ENCODE measurements at places on chromosomes 2 and 18.

GRCh38 chr2:223026357-223027110 is 25.5 kb upstream of the KCNE4 start:
- DNase-seq, result peak; percentile 71

- DNase-seq, result peak; percentile 26
Measured at GRCh38 chr2:190959911-190960788, 53.8 kb downstream of the STAT1 start.

DNA sequence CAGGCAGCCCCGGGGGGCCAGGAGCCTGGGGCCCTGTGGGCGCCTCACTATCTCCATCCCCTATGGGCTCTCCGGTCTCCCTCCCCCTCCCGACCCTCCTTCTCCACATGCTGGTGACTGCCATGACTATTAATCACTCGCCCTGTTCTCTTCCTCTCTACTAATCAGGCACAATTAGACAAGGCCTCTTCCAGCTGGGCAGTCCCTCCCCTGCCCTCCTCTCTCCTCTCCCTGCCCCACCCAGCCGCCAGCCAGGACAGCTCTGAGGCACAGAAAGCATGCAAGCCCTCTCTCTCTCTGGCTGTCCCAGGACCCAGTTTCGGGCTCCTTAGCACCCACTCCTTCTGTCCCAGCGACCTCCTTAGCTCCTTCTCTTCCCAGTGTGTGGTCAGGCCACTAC is 5.8 kb downstream of the ASIC4 start:
- DNase-seq, result no peak

DNA sequence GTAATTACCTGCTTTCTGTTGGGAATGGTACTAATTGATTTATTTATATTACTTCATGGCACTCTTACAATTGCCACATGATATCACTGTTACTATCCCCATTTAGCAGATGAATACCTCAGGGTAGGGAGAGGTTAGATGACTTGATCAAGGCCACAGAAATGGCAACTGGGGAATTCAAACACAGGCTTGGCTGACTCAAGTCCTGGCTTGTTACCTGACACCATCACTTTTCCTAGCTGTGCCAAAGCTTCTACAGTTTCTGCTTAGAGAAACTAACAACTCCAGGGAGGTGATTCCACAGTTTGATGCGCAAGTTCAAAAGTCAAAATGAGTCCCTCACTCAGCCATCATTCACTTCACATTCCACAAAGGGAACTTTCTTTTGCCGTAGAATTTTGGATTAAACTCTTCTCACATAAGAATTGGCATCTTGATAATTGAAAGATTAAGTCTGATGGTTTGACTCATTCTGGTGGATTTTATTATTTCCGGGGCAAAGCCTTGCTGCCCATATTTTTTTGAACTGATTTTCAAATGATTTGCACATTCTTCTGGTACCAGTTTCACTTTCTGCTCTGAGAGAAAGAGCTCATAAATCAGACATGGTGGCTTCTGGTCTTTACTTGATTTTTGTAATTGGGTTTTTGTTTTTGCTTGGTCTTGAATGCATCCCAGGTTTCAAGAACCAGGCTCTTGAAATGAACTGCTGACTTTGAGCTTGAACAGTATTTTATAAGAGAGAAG is 656.8 kb downstream of the BCL11A start:
- no peak for DNase-seq

DNA sequence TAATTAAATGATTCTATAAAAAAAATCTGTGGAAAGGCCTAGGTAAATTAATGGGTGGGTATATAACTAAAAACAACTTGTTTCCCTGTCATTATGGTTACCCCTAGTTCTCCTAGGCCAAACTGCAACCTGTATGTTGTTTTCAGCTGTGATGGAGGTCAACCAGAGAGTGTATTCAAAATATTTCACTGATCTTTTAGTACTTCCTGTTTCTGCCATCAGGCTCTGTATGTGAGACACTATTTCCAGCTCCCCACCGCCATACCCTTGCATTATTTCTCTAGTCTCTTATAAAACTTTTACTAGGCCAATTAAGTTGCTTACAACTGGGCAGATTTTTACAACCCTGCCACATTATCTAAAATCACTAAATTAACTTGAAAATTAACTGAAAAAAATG is 21.0 kb upstream of the CDKL4 start:
- DNase-seq, result no peak

DNA sequence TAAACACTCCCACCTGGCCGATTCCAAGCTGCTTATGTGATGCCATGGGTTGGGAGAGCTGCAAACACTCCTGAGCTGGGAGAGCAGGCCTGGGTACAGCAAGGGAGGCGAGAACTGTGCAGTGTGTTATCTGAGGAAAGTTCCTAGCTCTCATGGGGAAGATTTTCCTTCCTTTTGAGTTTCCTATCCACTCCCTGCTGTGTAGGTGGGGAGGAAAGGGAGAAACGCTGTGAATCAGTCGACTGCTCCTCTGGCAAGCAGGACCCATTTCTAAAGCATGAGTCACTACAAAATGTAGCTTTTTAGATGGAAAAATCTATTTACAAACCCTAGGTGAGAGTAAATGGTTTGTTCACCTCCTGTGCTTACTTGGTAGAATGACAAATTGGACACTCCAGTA is 80.4 kb downstream of the SH3RF3 start:
- peak; percentile 76 for DNase-seq

DNA sequence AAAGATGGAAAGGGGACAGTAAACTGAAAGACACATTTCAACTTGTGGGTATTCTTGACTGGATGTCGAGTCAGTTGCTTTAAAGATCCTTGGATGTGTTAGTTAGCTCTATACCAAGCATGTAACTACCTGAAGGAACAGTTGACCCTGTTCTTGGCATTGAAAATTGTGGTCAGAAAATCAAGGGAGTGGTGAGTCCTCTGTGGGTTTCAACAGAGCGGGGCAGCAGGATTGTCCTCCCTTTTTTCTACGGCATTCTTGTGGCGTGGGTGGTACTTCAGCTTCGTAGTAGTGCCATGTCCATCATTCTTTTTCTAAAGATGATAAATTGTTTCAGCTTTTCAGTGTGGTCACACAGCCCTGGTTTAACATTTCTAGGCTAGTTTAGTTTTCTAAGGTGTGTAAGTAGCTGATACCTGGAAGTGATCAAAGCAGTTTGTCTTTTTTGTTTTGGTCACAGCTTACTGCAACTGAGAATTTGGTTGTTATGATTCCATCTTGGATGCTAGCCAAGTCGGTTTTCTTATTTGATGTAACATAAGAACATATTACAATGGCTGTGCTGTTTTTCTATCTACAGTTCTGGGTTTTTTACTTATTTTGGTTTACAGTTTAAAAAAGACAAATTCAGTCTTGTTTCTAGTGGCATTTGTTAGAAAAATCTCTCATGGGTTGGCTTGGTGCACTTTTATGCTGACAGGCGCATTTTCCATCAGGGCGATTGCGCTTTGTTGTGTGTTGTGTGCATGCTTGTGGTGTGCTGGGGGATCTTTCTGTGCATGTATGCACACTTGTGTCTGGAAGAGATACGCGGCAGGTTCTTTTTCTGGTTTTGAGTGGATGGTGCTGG is 84.7 kb downstream of the ZNF407 start:
- no peak for DNase-seq

- DNase-seq, result peak; percentile 44
Measured at GRCh38 chr2:64062840-64063239, 43.6 kb upstream of the VPS54 start.

GRCh38 chr2:165699946-165700345 is 94.1 kb downstream of the GALNT3 start:
- DNase-seq, result no peak

DNA sequence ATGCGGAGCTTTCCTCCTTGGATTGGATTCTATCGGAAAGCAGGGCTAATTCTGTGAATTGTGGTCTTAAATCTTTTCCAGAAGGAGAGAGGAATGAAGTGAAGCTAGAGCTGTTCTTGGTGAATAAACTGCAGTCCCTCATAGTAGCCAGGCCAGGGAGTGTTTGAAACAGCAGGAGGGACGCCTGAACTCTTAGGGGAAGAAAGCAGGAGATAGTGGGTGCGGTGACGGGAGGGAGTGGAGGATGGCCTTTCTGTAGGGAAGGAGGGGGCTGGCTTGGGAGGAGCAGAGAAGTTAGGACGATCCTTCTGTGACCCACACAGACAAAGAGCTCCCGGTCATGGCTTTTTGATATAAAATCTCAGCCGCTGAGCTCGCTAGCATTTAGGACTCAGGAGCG is 47.5 kb upstream of the KCNF1 start:
- no peak for DNase-seq

- DNase-seq, result no peak
Measured at GRCh38 chr2:69975136-69975852, 13.9 kb upstream of the ASPRV1 start.

- no peak for DNase-seq
Measured at GRCh38 chr18:26717123-26717719, 148.3 kb downstream of the AQP4 start.

- peak; percentile 6 for DNase-seq
Measured at GRCh38 chr18:29259838-29260237, 1082.9 kb upstream of the CDH2 start.

DNA sequence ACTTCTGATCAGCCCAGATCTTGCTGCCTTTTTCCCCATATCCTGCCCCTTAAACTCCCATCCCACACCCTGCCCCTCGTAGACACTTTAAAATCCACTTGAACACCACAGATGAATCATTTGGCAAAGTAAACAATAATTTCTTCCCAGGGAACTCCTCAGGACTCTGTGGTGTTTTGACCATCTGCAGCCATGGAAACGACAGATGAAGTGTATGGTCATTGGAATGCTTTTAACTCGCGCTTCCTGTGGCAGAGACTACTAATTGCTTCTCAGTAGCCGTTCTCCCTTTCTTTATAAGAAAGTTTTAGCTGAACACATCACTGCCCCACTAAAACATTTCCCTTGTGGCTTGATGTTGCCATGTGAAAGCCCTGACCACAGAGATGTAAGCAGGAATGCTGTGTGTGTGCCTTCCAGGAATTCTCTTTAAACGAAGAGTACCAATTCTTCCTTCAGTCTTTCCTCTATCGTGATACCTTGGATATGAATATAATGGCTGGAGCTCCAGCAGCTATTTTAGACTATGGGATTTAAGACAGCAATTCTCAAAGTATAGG is 92.7 kb upstream of the PARD3B start:
- peak; percentile 97 for DNase-seq

GRCh38 chr2:29322011-29322410 is 206.8 kb downstream of the CLIP4 start:
- peak; percentile 91 for DNase-seq

- DNase-seq, result no peak
Measured at GRCh38 chr18:65975536-65975935, 224.7 kb downstream of the CDH7 start.

GRCh38 chr2:14615121-14615520 is 17.4 kb upstream of the LRATD1 start:
- DNase-seq, result peak; percentile 37

DNA sequence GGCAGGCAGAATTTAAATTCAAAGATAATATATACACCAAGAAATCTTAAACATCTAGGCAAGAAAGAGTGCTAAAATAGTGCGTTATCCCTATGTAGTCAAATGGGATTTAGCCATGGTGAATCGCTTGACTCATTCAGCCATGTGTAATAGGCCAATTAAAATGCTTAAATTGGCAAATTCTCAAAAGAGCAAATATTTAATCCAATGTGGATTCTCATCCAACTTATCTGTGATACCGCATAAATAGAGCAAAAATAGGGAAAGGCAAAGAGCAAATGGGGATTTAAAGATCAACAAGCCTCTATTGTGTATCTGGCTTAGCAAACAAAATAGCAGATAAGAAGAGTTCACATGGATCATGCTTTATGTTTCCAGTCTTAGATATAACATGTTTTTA is 123.2 kb upstream of the RPRM start:
- DNase-seq, result no peak

DNA sequence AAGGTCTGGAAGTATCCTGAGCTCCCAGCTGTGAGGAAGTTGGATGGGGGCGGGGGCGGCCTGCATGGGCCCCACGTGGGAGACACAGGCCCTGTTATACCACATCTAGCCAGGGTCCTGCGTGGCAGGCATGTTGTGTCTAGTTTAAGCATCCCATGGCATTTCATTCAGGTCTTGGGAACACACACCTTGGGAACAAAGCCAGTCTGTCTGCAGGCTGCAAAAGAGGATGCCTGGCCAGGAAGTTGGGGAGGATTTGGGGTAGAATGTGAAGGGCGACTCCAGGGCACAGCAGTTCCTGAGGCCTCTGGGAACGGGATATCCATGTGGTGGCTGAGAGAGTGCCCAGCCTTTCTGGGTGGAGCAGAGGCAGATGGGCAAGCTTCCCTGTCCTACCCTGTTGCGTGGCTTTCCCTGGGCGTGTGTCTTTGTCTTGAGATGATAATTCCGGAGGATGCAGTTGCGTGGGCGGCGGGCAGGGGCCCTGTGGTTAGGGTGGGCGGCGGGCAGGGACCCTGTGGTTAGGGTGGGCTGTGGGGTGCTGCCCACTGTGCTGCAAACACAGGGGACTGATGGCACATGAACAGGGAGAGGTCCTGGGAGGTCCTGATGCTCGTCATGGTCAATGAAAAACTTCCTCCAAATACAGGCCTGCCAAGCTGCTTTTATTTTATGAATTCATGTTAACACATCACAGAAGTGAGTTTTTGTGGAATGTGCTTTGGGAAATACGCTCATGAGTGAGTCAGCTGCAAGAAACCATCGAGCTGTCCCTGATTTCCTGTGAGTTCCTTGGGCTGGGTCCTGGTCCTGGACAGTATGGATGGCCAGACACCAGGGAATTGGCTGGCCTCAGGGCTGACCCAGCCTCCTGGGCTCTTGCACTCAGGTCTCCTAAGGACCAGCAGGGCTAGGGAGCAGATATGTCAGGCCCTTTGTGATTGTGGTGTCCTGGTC is 90.0 kb upstream of the HS6ST1 start:
- DNase-seq, result peak; percentile 84

DNA sequence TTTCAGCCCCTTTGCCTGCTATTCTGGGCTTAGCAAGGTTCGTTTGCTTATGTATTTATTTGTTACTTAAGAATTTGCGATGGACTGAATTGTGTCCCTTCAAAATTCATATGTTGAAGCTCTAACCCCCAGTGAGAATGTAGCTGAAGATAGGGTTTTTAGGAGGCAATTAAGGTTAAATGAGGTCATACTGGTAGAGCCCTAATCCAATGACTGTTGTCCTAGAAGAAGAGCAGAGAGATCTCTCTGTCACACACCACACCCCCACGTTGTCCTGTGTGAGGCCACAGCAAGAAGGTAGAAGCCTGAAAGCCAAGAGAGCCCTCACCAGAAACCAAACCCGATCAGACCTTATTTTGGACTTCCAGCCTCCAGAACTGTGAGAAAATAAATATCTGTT is 66.7 kb downstream of the KIAA1328 start:
- DNase-seq, result no peak

GRCh38 chr2:69087912-69088240 is 74.9 kb downstream of the ANTXR1 start:
- DNase-seq, result peak; percentile 70

GRCh38 chr2:632471-632870 is 44.7 kb downstream of the TMEM18 start:
- no peak for DNase-seq

GRCh38 chr18:66344227-66344626 is 259.7 kb downstream of the CDH19 start:
- no peak for DNase-seq

GRCh38 chr2:28071221-28071620 is 180.7 kb downstream of the BABAM2 start:
- no peak for DNase-seq
